Activated CD4-positive, alpha-beta memory T cell treated with anti-CD3 and anti-CD28 coated beads for 36 hours (primary cell): ENCODE measurements at places on chromosomes 2 and 18. TPM values are rescaled to one million over a fixed set of nuclear protein-coding genes. Genes with fewer than 3 reads are reported as not detected.

The ALKAL2 gene
- total RNA-seq, result not detected

The CAMKMT gene
- total RNA-seq, result 11.3 TPM

The TLX2 gene
- 0.94 TPM for total RNA-seq

The GPBAR1 gene
- total RNA-seq, result 0.14 TPM
